ENCODE measurements at places on chromosomes 11 and 22.
A peak's percentile ranks its signal among the peaks of the same experiment; 100 is the strongest.

GRCh38 chr11:92439133-92439532 is 214.5 kb downstream of the FAT3 start:
- no peak for DNase-seq

DNA sequence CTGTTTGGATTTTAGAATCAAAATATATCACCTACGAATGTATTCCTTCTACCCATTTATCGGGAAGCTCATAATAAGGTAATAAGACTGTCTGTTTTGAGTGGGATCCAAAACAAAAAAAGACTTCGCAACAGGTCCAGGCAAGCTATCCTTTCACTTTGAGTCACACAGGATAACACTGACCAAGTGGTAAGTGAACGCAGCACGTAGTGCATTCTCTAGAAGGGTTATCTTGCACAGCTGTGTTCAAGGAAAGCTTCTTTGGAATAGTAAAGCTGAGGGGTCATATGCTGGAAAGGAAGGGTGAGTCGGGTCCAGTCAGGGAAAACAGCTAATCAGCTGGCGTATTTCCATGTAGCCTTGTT is 22.3 kb upstream of the NRGN start:
- DNase-seq, result no peak

DNA sequence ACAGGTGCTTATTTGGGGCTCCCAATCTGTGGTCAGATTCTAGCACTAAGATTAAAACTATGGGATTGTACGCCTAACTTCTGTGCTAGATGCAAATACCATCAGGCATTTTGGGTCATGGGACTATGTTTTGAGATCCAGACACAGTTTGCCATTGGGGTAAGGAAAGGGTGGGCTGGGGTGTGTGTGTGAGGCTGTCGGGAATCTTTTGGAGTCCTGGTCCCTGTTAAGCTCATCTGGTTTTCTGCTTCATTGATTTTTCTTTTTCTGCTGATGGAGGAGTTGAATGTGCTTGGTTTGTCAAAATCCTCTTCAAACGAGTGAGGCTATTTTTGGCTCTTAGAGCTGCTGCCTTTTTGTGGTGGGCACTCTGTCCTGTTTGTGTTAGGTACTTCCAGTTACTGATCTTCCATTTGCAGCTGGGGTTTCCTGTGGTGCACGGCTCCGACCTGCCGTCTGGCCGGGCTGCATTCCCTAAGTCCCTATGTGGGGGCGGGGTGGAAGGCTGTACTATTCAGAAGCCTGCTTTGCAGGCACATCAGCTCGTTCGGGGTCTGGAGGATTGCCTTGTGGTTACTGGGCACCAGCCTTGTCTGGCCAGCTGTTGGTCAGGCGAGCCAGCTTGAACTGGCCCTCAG is 2.9 kb downstream of the BCR start:
- peak; percentile 43 for DNase-seq

- DNase-seq, result no peak
These were observed 53.3 kb downstream of the IGLL1 start for GRCh38 chr22:23526596-23527316.

- DNase-seq, result no peak
These were observed 7.6 kb downstream of the SLC29A2 start for GRCh38 chr11:66363805-66364535.

DNA sequence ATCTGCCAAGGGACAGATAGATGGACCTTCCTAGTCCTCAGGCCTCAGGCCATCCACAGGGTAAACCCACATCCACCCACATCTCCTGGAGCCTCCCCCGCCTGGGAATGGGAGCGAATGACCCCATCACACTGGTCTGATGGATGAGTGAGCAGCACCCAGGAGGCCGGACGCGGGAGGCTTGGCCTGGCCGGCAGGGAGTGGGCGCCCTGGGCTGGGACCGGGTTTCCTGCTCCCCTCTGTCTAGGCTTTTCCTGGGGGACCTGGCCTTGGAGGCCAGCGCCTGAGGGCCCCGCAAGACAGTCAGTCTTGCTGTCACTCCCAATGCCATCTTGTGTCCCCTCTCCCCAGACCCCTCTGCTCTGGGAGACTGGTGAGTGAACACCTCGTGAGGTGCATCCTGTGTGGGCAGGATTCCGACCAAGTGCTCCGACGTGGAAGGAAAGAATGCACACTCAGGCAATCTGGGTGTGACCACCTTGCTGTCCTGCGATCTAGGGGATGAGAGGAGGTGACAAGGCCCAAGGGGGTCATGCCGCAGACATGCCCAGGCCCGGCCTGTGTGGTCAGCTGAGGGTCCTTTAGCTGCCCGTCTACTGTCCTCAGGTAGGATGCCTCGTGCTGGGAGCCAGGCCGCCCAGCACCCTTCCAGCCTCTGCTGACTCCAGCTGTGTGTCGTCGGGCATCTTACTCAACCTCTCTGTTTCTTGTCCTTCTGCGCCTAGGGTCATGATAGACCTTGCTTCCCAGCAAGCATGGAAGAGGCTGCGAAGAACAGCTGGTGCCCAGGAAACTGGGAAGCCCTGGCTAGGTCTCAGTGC is 26.5 kb upstream of the WNT7B start:
- no peak for DNase-seq

DNA sequence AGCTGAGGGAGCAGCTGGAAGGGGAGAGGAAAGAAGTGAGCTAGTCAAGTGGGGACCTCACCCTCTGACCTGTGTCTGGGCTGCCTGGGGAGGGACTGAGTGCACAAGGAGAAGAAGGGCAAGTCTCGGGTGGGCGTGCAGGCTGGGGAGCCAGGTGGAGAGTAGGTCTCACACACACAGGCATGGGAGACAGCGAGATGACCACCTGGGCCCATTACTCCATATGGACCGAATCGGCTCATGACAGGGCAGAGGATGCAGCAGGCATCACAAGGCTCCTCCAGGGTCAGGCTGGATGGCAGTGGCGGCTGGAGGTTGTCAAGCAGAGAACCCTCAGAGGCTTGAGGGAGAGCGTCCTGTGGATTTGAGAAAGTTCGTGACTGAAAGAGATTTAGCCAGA is 63.5 kb downstream of the CEP164 start:
- DNase-seq, result no peak
